HT-29 (cell line): ENCODE measurements at places on chromosomes 3 and 15. TPM values are rescaled to one million over a fixed set of nuclear protein-coding genes. Genes with fewer than 3 reads are reported as not detected.

GRCh38 chr3:109963831-109964230 lies 626.5 kb upstream of the DPPA4 start:
- no peak for DNase-seq

GRCh38 chr15:67809441-67809840 lies 15.9 kb upstream of the SKOR1 start:
- no peak for DNase-seq

GRCh38 chr3:56297281-56297840 lies 170.9 kb downstream of the ERC2 start:
- no peak for DNase-seq

DNA sequence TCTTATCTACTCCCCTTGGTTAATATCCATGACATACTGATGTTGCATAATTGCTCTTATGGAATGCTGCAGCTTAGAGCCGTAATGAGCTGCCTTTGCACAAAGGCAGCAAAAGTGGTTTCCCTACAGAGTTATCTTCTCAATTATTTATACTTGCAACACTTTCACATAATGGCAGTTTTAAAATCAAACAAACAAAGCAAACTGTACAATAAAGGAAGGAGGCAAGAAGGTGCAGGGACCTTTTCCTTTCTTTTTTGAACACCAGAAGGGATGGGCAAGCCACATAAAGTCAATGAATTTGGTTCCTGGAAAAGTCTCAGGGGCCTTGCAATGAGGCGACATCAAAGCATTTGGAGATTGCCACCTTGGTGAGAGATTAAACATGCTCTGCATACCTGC lies 188.0 kb downstream of the MEIS2 start:
- peak; percentile 62 for DNase-seq

DNA sequence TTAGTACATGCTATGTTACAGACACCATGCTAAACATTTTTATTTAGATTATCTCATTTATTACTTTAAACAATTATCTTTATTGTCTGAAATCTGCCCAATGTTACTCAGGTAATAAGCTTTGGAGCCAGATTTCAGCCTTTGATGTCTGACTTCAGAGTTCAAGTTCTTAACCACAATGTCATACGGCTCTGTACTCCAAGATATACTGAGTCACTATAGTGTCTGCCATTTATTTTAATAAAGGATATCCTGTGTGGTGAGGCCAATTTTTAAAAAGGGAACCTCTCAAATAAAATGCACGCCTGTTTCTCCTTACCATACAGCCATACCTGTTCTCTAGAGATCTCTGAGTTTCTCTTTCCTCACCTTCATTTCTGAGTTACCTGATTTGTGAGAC lies 193.1 kb downstream of the EPHA3 start:
- DNase-seq, result no peak

DNA sequence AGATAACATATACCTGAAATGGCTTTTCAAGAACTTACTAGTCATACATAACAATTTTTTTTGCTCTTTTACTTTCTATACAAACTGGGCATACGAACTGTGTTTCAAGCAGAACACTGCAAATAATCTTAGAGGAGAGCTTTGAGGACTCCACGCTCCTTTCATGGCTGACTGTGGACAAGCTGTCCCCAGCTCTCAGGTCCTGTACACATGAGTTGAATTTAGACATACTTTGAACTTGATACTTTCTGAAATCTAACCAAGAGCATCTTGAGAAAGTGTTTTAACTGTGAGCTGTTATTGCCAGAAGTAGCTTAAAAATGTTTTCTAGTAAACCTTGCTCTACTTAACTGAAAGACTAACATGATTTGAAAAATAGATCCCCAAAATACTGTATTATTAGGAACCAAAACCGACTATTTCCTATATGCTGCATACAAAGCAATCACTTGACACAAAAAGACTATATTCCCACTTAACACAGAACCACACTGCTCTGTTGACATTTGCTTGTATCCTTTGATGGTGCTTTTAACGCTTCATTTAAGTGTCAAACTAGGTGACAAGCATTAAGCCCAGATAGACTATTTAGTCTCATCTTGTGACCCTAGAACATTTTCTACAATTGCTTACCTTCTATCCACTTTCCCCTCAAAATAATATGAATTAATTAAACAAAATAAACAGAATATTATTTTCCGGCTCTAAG lies 755.8 kb downstream of the ROBO1 start:
- DNase-seq, result no peak

- DNase-seq, result no peak
These were observed 542.2 kb downstream of the FOXP1 start for GRCh38 chr3:71041371-71041770.

DNA sequence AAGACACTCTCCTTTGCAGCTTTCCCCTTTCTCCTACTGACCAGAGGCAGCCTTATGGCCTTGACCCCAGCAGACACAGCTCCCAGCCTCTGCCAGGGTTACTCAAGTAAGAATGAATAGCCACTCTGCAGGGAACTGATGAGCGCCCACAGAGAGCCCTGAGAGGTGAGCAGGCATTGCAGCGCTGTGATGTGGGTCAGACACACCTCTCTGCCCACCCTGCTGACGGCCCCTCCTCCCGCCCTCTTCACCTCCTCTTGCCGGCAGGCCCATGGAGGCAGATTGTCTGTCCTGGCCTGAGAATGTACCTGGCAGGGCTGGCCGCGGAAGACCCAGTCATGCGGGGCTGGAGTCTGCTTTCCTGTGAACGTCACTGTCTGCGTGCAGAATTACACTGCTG lies 512.6 kb upstream of the PPP2R3A start:
- no peak for DNase-seq

DNA sequence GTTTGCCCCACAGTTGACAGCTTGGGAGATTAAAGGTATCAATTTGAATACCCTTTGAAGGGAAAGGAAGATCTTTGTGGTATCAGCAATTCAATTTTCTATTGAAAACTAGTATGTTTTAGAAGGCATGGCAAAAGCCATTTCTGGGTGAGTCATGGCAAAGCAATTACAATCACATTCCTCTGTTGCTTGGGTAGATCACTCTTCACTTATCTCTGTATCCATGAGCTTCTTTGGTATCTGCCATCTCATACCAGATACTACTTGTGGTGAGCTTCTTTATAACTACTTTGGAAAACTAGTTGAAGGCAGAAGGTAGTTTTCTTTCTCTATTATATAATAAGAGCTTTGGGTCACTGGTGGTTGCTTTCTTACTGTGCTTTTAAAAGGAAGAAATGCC lies 28.3 kb upstream of the LSAMP start:
- DNase-seq, result no peak

GRCh38 chr15:91196768-91197167 lies 96.7 kb downstream of the SV2B start:
- DNase-seq, result no peak

- DNase-seq, result peak; percentile 89
These were observed 46.2 kb downstream of the TPRA1 start for GRCh38 chr3:127544192-127544802.

DNA sequence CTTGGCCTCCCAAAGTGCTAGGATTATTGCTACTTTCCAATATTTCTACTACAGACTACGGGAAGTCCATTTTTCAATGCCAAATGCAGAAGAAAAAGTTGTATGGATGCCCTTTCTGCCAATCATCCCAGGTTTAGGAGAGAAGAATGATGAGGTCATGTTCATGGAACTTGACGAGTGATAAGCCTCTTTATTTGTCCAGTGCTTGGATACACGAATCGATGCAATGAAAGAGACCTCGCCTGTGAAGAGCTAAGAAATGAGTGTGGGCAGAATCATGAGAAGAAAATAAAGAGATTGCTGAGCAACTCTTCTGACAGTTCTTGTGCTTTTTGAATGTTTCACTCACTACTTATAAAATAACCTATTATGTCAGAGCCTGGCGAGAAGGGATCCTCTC lies 996 bp upstream of the SLC28A1 start:
- no peak for DNase-seq

DNA sequence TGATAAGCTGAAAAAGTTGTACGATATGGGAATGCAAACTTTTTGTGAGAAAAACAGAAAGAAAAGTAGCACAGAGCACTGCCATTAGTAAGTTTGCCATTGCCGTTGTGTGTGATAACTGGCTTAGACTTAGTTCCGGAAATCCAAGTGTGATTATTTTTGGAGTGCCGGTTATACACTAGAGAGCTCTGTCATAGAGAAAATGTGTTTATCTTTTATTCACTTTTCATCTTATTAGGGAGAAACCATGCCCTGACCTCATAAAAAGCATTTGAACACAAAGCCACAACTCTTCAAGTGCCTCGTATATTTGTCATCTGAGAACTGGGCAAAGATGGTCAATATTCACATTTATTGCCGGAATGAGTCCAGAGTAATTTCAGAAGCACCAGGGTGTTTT lies 36.1 kb downstream of the CTDSPL start:
- no peak for DNase-seq

DNA sequence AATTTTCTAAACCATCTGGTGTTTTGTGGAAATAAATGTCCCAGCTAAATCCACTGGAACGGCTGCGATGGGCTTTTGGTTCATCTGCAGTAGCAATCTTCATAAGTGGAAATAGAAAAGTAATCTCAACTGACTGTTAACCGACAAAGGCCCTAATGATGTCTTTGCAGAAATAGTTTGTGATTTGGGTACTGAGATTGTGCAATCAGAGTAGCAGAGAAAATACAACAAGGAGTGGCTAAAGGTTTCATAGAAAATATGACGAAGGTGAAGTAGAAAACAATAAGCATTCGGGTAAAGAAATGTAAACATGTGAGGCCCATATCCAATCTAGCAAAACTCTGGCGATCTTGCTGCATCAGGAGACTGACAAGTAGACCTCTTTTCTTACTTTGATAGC lies 262.6 kb upstream of the MCTP2 start:
- no peak for DNase-seq

DNA sequence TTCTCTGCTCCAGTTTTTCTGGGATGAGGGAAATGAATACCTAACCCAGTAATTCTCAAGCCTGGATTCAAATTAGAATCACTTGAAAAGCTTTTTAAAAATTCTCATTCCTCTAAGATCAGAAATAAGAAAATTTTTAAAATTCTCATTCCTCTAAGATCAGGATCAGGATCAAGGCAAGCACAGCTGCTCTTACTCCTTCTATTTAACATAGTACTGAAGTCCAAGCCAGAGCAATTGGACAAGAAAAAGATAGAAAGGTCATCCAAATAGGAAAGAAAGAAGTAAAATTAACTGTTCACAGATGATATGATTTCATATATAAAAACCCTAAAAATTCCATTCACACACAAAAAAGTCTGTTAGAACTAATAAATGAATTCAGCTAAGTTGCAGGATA lies 24.2 kb upstream of the CLRN1 start:
- no peak for DNase-seq

DNA sequence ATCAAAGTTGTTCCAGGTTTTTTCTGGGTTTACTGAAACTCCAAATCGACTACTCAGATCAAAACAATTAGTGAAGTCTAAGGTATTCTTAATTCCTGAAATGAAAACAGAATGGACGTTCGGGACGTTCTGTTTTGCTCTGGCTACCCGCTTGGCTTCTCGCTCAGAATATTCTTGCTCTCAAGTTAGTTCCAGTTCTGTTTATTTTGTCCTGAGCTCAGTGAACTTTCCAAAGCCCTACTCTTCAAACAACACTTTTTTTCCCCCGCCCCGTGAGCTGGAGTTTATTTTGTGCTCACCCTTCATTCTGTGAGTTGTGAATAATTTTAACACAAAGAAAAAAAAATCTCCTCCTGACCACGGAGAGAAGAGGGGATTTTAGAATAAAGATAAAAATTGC lies 72.6 kb downstream of the SAMMSON start:
- no peak for DNase-seq

GRCh38 chr15:30991255-30992235 lies at the start of gene MTMR10:
Gene MTMR10, minus strand, starts transcription at chr15:30991628. Its CDS starts 122 bp downstream, at chr15:30991506.
- DNase-seq, result peak; percentile 93

DNA sequence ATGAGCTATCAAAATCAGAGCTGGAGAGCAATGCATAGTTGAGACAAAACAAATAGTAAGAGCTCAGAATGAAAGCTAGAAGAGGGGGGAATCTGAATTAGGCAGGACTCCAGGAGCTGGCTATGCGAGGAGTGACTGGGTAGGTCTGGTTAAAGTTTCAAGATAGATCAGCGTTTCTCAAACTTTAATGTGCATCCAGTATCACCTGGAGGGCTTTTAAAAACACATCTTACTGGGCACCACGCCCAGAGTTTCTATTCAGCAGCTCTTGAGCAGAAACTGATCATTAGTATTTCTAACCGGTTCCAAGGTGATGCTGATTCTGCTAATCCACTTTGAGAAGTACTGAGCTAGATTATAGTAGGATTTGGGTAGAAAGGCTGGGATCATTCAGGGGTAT lies 96.2 kb upstream of the ACP3 start:
- DNase-seq, result no peak

DNA sequence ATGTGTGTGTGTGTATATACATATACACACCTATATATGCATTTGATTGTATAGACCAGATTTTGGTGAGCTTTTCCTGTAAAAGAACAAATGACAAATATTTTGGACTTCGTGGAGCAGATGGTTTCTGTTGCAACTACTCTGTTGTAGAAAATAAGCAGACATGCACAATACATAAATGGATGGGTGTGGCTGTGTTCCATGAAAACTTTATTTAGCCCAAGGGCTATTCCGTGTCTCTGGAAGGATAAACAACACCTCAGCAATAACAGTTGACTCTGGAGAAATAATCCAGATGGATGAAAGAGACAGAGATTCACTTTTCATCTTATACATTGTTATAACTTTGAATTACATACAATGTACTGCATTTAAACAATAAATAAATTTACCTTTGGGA lies 441.4 kb downstream of the CNTN3 start:
- no peak for DNase-seq

DNA sequence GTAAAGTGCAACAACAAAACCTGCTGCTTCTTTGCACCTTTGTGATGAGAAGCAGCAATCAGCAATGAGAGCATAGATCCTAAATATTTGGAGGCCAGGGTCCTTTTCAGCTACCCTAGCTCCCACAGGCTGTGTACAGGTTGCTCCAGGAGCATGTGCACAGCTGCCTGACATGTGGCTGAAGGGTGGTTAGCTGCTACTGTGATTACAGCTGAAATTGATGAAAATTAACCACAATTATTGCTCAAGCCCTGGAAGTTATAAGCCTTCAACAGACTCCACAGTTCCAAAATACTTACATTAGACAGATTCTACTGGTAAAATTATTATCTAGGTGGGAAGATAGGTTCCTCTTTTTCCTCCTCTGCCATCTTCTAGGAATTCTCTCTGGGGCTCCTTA lies 28.5 kb downstream of the COMMD2 start:
- no peak for DNase-seq

The SCAANT1 gene
- total RNA-seq, result not detected in 2 replicates

The CHRD gene
- total RNA-seq, result 3.4 and 5.2 TPM in 2 replicates

The MNS1 gene
- total RNA-seq, result 4.0 and 6.8 TPM in 2 replicates
